ENCODE measurements at places on chromosomes 7 and 10.

DNA sequence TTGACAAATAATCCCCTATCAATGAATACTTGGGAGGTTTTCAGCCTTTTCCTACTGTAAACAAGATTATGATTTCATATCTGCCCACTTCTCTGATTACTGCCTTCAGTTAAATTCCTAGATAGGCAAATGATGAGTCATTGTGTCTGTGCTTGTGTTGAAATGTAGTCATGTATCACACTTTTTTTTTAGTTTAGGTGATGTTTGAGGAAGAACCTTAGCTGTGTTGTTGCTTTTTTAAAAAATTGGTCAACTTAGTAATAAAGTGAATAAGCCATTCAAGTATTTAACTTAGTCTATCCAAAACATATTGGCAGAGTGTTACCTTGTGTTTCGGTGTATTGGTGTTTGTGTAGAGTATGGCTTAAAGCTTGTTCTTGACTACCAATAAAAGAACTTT is 60.0 kb downstream of the WAC start:
- DNase-seq = no peak

DNA sequence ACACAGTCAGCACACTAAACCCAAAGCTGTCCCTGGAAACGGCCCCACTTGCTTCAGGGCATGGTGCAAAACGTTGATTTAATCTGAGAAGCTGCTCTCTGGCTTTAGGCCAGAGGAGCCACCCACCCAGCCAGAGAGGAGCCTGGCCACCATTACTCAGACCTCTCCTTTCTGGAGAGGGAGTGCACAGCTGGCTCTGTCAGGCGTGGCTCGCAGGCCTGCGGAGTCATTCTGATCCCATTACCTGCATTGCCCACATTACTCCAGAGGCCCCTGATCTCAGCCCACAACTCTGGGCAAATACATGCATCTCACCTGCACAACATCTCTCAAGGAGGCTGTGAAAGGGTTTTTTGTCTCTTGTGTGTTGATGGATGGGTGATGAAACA is 370.0 kb upstream of the IGFBP3 start:
- no peak for DNase-seq

DNA sequence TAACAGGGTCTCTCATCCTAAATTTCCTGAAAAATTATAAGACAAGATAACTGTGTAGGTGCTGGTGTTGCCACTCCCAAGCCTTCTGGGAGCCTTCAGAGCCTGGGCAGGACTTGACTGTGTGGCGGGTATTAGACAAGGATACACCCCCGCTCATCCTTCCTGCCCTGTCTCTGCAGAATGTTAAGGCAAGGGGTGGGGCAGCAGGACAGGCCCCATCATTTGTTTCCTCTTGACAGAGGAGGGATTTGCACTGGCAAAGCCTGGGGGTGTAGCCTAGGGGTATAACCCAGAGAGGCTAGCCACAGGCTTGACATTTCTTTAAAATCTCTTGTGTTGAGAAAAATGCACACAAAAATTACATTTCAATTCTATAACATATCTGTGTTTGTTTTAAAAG is 63.5 kb downstream of the GOLGA7B start:
- no peak for DNase-seq

- no peak for DNase-seq
Measured at GRCh38 chr7:77199013-77199966, at the start of gene FGL2. FGL2 (minus strand) TSS chr7:77199819; CDS start chr7:77199793, 26 bp downstream.

GRCh38 chr7:84783141-84783778 is 403.6 kb downstream of the SEMA3D start:
- DNase-seq = no peak

DNA sequence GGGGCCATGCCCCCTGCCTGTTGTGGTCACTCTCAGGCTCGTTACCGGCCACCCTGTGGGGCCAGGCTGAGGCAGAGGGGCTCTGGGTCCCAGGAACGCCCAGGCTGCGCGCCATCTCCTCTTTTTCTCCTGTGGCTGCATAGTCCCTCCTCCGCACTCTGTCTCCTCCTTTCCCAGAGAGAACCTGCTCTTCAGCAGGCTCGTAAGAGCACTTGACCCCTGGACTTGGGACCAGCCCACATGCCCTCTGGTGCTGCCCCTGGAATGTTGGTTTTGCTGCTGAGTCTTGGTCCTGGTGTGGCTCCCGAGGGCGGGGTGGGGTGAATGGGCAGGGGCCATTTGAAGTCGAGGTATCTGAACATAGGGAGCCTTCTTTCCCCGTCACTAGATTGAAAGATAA is 6.6 kb upstream of the BHLHA15 start:
- DNase-seq = no peak

DNA sequence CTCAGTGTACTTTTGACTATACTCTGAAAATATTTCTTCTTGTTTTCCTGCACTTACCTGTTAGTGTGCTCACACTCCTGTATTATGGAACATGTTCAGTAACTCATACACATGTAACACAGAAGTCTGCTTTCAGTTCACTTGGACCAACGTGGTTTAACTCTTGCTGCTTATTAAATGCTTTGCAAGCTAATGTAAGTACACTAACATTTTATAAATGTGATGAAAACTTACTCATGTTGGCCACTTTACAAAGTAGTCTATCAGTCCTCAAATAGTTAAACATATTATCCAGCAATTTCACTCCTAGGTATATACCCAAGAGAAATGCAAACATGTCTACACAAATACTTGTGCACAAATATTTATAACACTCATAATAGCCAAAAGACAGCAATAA is 98.4 kb downstream of the UBE2H start:
- no peak for DNase-seq

DNA sequence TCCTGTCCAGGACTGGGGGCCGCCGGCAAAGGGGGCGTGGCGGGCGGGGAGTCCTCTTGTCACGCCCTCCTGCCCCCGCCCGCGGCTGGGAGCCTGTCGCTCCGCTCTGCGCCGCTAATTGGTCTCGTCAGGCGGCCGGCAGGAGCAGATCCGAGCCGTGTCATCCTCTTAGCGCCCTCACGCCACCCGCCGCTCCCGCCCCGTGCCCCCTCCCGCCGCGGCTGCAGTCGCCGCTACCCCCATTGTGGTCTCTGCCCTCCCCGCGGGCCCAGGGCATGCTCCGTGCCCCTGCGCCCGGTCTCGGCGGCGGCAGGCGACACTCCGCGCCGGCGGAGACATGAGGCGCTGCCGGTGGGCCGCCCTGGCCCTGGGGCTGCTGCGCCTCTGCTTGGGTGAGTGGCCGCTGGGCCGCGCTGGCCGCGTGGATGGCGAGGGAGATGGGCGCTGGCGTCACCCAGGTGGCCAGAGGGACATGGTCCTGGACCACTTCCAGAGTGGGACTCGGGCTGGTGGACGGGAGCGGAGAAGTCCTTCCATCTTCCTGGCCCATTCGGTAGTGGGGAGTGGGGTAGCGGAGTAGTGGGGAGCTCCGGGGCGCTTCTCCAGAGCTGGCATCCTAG is at the start of gene CDHR1:
CDHR1 (plus strand) TSS at position 114 of the 620 bp plus-strand sequence; CDS start at position 338, 224 bp downstream.
- DNase-seq = peak; percentile 25

GRCh38 chr7:49774459-49775064 is 1.1 kb downstream of the VWC2 start:
- no peak for DNase-seq

DNA sequence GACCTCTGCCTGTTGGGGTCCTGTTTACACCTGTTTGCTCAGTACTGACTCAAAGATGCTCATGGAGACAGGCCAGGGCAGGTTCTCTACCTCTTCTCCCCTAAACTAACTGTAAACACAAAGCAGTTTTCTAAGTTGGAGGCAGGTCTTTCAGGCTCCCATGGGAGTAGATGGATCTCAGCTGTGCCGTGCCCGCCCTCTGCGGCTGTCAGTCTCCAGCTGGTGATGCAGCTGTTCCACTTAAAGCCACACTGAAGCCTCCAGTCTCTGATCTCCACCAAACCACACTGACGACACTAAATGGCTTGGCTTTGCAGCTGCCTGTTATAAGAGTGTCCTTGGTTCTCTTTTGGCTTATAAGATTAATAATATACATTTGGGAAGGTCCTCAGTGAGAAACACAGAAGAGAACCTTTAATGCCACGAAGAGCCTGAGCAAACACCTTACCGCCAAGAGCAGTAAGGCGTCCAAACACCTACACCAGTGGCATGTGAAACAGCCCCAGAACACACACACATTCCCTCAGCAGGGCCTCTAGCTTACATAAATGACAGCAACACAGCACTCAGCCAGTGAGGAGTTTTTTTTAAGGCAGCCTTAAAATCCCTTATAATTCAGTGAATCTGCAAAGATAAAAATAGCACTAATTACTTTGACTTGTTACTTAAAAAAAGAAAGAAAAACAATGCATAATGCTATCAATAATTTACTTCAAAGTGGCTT is 60.4 kb upstream of the KCNIP2 start:
- no peak for DNase-seq

GRCh38 chr7:37211097-37211880 is 237.4 kb downstream of the ELMO1 start:
- no peak for DNase-seq
